ENCODE measurements at places on chromosomes 3 and 15.

DNA sequence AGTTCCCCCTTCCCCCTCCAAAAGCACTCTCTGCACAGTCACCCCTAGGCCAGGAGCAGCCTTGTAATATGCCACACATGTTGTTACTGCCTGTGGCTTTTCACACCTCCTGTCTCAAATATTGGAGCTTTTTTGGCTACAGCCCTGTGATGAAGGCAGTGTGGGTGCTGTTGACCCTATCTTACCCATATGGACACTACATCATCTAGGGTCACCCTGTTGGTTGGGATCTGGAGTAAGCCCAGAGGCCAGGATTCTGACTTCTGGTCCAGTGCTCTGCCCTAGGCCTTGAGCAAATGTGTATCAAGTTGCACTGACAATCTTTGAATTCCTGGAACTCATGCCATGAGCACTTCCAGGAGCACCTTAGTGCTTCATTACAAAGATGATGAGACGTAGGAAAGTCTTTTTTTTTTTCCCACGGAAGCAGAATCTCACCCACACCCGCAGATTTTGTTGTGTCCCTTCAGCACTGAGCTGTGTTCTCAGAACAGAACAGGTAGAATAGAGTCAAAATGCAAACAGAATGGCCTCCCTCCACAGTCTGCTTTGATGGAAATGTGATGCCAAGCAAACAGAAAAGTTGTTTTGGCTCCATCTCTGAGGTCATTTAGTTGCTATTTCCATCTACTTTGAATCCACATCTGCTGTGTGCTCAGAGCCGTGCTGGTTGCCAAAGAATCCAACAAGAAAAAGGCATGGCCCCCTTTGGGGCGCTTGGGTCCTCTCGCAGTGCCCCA is 49.6 kb downstream of the SMAD3 start:
- no peak for DNase-seq

DNA sequence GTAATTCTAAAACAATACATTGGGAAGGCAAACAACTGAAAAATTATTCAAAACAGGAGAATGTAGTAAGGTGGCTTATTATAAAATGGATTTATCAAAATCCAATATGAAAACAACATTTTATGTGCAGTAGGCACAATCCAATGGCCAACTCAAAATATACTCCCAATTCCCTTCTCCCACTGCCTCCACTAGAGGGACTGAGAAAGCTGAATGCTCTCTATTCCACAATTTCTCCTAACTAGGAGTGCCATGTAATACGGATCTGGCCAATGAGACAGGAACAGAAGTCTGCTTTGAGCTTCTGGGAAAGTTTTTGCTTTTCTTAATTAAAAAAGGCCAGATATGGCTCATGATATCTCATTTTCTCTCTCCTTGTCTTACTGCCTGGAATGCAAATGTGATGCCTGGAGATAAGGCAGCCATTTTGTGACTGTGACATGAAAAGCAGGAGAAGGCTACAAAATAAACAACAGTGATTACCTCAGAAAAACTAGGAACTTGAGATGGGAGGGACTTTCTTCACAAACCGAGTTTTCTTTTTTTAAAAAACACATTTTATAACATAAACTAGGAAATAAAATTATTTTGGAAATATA is 18.8 kb upstream of the VGLL4 start:
- no peak for DNase-seq

DNA sequence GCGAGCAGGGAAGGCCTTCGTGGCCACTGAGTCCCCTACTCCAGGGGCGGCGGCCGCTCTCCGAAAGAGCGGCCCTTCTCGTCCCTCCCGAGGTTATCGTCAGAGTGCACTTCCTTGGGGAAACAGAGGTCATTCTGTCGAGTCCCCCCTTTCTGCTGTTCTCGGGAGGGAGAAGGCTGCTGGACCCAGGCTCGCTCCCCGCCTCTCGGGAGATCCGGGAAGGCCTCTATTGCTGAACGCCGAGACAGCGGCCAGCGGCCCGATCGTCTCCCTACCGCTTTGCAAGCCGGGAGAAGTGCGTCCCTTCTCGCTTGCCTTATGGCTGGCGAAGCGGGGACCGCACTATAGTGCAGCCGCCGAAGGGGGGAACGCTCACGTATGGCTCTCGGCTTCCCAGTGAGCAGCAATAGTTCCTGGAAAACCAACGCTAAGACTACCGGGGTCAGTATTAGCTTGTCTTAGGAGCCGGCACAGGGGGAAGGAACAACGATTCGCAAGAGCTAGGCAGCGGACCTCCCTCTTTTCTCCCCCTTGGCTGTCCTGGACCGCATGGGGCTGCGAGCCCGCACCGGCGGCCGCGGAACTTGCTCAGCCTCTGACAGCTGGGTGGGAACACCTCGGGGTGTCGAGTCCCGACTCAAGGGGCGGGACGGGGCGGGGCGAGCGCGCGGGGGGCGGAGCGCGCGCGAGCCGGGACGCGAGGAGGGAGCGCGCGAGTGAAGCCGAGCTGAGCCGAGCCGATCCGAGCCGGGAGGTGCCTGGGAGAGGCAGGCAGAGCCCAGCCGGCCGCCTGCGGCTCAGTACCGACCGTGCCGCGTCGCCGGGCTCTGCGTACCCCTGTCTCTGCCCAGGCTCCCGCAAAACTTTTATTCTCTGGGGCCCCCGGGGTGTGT is 930 bp upstream of the PPM1L start:
- DNase-seq, result peak; percentile 79

GRCh38 chr3:172511783-172512762 is 11.2 kb downstream of the TNFSF10 start:
- DNase-seq, result no peak

GRCh38 chr3:168914662-168915061 is 748.9 kb downstream of the MECOM start:
- no peak for DNase-seq

- DNase-seq, result no peak
Observed at GRCh38 chr3:110234831-110235230, 836.8 kb upstream of the NECTIN3 start.

DNA sequence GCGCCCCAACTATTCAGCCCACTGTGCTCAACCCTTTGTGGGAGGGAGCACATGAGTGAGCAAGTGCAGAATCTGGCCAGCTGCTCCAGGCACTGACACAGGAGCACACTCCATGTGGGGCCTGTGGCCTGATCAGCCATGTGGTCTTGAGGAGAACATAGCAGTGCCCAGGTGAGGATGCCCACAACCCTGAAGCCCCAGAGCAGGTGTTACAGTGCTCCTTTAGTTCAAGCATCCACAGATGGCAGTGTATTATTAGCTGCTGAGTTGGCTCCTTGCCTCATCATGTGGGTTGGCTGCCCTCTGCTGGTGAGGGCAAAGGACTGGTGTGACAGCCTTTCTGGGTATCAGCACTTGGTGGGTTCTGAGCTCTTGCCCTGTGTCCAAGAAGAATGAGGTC is 1588.2 kb downstream of the SI start:
- no peak for DNase-seq

DNA sequence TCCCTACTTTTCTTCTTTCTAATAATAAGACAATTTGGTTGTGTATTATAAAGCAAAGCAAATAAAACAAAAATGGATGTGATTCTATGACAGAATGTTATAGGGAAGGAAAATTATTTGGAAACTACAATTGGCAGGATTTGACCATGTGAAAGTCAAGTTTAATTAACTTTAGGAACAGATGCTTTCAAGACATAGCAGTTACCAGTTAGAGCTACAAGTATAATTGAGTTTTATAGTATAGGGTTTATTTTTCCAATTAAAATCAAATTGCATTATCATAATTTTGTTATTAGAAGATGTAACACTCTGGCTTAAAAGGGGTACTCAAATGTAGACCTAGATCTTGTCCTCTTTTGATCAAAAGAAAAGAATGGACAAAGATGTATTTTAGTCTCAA is 110.9 kb downstream of the ROBO2 start:
- DNase-seq, result no peak

- DNase-seq, result no peak
Observed at GRCh38 chr3:33117461-33117860, 3.6 kb downstream of the CRTAP start.

DNA sequence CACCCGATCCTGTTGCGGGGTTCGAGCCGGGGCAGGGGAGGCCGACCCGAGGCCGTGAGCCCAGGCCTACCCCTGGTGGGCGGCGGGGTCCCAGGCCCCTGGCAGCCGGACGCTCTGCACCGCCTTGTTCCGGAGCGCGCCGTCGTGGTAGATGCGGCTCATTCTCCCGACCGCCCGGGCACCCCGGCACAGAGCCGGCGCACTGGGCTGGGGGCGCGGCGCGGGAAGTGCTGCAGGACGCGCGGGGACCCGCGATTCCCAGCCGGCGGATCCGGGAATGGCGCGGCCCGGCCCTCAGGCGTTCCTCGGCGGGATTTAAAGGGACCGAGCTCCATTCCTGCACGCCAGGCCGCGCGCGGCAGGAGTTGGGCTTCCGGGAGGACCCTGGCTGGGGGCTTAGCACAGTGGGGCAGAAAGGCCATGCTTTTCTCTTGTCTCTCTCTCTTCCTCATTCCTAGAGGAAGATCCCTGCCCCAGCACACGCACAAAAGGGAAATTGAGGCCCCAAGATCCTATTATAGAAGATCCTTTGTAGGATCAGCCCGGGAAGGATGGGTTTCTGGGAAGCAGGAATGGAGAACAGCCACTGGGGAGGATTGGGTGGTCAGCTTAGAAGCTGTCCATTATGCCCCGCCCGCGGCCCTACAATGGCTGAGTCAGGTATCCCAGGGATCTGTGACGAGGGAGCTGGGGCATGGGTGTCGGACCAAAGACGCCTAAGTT is at the start of gene ARPIN:
TSS of gene ARPIN (minus strand) at position 279 of the 723 bp plus-strand sequence. CDS start at position 162, 117 bp downstream.
- DNase-seq, result peak; percentile 24

DNA sequence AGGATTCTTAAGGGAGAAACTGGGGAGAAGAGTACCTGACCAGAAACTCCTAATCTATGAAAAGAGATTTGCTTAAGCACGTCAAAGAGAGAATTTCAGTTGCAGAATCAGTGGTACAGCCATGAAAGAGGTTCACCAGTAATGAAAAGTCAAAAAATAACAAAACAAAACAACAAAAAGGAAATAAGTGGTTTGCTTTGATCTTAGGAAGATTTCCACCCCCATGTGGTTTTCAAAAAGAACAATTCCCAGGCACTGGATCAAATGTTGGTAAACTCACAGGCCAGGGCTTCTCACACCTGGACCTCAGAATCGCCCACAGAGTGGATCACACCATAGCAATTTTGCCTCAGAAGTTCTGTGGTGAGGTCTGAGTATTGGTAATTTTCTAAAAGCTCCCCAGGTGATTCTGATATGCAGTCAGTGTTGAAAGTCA is 67.5 kb downstream of the TMEM39A start:
- no peak for DNase-seq

- no peak for DNase-seq
Observed at GRCh38 chr3:32448686-32449474, 53.8 kb downstream of the CMTM6 start.

GRCh38 chr3:140430494-140430893 is 247.4 kb upstream of the TRIM42 start:
- DNase-seq, result no peak

GRCh38 chr3:196624907-196625306 is 14.6 kb upstream of the NRROS start:
- no peak for DNase-seq

- DNase-seq, result no peak
Observed at GRCh38 chr3:166510382-166510781, 673.2 kb upstream of the BCHE start.

- DNase-seq, result peak; percentile 5
Observed at GRCh38 chr3:126132751-126133511, 47.5 kb downstream of the ALDH1L1 start.

- no peak for DNase-seq
Observed at GRCh38 chr3:37645517-37646380, 215.9 kb upstream of the CTDSPL start.

DNA sequence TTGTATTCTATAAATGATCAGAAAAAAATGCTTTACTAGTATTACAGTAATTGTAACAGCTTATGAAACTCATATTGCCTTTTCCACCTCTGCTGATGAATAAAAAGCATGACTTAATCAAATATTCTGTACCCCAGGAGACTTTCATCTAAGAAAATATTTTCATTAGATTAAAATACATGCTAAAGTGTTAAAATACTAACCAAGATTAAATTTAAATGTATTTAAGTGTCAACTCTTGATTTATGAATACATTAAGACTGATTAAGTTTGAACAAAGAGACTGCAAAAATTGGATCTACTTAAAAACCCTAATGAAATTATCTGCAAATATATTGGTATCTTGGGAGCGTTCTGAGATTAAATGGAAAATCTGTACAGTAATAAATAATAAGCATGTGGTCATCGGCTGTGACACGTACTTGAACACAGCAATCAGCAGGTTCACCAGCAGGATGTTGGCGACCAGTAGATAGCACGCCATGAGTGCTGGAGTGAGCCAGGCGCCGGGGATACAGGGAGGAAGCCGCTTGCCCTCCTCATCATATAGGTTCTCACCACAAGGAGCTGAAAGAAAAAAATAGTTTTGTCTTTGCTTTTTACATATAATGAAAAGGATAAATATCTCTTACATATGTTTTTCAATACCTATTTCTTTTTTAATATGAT is 36.6 kb upstream of the MTMR10 start:
- no peak for DNase-seq

DNA sequence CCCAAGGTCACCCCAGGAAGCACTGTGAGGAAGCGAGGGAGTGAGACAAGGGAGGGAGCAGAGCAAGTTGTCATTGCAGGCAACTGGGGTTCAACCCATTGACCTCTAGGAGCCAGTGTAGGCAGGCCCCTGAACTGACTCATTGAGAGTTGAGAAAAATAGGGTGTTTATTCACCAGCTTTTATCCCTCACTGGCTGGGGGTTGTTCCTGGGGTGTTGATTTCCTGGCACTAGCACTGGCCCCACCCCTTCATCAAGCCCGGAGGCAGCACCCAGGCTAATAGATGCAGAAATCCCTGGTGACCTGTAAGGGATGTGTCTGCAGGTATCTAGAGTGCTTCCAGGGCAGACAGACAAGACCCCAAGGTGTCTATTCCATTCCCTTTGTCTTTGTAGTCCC is 183.9 kb downstream of the ARRDC4 start:
- no peak for DNase-seq

- DNase-seq, result no peak
Observed at GRCh38 chr3:141928631-141929270, 52.3 kb downstream of the ATP1B3 start.

- no peak for DNase-seq
Observed at GRCh38 chr3:133948996-133949395, 53.3 kb upstream of the RAB6B start.

- no peak for DNase-seq
Observed at GRCh38 chr15:87493803-87494202, 762.7 kb downstream of the NTRK3 start.

GRCh38 chr15:78076231-78077052 is 1.1 kb downstream of the TBC1D2B start:
- no peak for DNase-seq

- no peak for DNase-seq
Observed at GRCh38 chr3:48999085-48999858, 7.9 kb upstream of the WDR6 start.

- DNase-seq, result no peak
Observed at GRCh38 chr3:136106101-136106500, 90.0 kb downstream of the MSL2 start.

- DNase-seq, result no peak
Observed at GRCh38 chr15:32657198-32657883, 15.8 kb downstream of the SCG5 start.

DNA sequence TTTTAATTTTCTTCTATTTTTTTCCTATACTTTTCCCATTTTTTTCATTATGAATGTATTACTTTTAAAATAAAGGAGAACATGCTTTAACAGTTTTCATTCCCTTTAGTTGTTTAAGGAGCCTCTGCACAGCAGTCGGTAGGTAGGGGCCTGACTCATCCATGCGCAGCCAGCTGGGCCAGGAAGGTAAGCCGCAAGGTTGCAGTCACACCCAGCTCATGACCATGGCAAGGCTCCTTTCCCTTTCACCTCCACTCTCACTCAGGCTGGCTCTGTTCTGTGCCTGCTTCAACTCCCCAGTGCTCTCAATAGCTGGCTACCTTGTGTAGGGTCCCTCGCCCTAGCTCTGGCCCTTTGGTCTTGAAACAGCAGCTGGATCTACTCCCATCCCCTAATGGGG is 17.4 kb upstream of the ANKRD34C start:
- DNase-seq, result no peak

Data from activated B cell treated with CpG ODN at 0.5 μM for 24 hours (primary cell).